ENCODE measurements at places on chromosomes 11 and 22.

GRCh38 chr11:19872512-19873145 lies 160.0 kb downstream of the NAV2 start:
- DNase-seq = no peak

- DNase-seq = no peak
Observed at GRCh38 chr11:3164138-3164551, 965 bp downstream of the OSBPL5 start.

DNA sequence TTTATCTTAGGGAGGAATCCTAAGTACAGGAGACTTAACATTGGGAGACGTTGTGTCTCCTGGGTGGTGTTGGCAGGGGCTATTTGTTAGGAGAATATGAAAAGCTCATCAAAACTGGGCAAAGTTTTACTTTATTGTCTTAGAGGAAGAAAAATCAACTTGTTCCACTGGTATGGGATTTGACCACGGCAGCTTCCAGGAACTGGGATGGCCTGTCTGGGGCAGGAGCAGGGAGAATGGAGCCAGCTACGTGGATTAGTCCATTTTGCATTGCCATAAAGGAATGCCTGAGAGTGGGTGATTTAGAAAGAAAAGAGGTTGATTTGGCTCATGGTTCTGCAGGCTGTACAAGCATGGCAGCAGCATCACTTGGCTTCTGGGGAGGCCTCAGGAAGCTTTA lies 198.4 kb downstream of the ADAMTS15 start:
- no peak for DNase-seq

DNA sequence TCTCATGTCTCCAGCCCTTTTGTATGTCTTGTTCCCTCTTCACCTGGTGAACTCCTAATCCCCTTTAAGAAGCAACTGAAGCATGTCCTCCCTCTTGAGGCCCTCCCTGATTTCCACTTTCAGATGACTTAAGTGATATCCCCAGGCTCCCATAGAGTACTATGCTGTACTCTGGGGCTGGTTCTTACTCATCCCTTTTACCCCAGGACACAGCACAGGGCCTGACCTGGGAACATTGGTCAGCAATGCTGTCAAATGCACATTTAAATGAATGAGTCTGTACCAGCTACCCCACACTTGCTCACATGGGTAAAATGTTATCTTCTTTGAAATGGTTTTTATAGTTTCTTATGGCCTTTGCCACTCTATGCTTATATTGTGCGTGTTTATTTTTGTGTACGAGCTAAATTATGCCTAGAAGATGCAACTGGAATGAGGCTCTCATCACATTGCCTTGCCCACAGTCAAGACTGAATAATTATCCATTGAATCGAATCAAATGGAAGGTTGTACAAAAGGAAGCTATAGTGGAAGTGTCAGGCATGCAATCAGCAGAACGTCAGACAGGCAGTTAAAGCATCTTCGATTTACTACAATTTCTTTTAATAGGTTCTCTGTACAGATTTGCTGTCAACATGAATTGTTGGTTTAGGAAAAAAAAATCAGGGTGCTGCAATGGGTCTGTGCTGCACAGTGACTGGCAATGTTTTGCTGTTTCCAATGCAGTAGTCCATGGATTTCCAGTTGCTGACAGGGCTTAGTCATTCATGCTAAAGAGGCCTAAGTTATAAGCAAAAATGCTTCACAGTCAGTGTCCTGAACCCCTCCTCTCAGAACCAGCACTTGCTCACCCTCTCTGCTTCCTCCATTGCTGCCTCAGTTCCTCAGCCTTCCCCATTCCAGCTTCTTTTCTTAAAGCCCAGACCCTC lies 79.5 kb downstream of the PARVA start:
- no peak for DNase-seq

DNA sequence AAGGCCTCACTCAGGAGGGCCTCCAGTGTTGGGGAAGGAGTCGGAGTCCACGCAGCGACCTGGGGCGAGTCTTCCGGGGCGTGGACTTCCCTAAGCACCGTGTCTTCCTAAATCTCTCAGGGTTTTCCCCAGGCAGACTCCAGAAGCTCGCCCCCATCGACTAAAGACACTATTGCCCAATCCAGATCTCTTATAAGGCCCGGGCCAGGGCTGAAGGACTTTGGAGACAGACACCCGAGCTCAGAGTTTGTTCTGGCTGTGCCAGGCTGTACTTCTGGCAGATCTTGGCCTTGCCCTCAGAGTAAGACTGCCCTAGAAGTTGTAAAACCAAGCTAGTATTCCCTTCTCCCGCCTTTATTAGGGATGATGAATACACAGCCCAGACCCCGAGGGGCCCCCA lies 191.4 kb downstream of the BUD13 start:
- DNase-seq = no peak

DNA sequence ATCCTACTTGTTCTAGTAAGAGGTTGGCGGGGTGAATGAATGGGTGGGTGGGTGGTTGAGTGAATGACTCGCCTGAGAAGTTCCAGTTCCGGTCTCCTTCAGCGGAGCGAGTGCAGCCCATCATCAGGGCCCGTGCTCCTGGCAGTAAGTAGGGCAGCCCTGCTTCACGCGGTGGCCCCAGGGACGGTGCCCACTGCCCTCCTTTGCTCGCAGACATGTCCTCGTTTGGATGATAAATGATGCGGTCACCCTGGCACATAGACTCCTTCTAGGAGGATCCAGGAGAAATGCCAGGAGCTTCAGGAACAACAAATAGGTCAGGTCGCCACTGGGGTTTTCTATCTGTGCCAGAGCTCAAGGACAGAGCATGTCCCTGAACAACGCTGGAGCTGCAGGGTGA lies 370.8 kb downstream of the CTTN start:
- no peak for DNase-seq
